ENCODE measurements at places on chromosomes 4 and X. TPM values are rescaled to one million over a fixed set of nuclear protein-coding genes. Genes with fewer than 3 reads are reported as not detected.

GRCh38 chr4:3202836-3203820, 45.8 kb upstream of the MSANTD1 start:
- no peaks in the 10 kb centered on the region for H3K27me3 ChIP-seq
- peaks cover 20% of the 10 kb centered on the region for H3K4me1 ChIP-seq
- DNase-seq = no peak
- H3K27ac ChIP-seq = peak overlapping the region; percentile 80
- peaks cover 28% of the 10 kb centered on the region for H3K36me3 ChIP-seq

- H3K4me3 ChIP-seq = no peak overlapping the region
- H3K4me1 ChIP-seq = peaks cover 44% of the 10 kb centered on the region
Observed at GRCh38 chr4:1307951-1308735, 18.5 kb downstream of the MAEA start.

GRCh38 chr4:7807351-7807921, 132.2 kb downstream of the AFAP1 start:
- H3K36me3 ChIP-seq = peaks cover 10% of the 10 kb centered on the region
- DNase-seq = no peak
- no peaks in the 10 kb centered on the region for H3K27me3 ChIP-seq
- H3K4me3 ChIP-seq = no peak overlapping the region

NAP1L2 gene
- 7.5 TPM for total RNA-seq
